ENCODE measurements at places on chromosomes 7 and 10.

DNA sequence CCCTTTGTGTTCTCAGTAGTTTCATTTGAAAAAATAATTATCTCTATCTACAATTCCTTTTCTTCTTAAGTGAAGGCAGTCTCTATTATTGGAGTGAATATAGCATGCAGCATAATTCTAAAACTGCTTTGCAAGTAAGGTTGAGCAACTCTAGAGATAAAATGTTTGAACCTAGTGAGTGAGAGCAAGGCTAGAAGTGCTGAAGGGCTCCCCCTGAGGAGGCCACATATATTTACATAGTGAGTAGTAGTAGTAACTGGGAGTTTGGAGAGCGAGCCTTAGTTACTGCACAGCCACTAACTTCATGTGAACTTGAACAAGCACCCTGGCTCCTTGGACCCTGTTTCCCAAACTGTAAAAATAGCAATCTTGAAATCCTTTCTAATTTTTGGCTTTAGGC lies 141.5 kb upstream of the DKK1 start:
- DNase-seq, result no peak

DNA sequence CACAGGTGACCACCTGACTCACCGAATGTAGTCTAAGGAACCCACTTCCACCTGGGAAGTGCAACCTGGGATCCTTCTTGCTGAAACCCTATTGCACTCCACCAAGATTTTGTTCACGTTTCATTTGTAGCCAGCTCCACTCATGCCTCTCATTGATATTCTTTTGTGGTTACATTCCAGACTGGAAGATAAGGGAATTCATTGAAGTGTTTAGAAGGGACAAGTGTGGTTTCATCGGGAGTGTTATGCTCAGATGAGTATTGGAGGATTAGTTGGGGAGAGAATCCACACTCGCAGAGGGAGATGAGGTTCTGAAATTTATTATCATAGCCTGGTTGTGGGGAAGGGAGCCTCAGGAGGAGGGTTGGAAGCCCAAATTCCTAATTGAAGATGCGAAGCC lies 320.4 kb downstream of the KCNMA1 start:
- no peak for DNase-seq

DNA sequence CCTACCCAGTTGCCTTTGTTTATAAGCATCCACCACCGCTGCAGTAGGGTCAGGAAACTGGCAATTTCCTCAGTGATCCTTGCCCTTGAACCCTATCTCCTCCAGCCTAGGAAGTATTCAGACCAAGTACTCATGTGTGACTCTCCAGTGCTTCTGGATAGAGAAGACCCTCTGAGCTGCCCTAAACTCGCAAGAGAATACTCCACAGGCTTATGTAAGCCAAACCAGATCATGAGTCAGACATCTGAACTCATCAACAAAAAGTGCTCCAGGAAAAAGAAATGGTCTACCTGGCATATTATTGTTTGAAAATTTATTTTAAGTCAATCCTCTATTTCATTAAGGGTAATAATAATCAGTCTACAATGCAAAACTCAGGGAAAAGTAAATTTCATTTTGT lies 101.3 kb downstream of the KAT6B start:
- no peak for DNase-seq

DNA sequence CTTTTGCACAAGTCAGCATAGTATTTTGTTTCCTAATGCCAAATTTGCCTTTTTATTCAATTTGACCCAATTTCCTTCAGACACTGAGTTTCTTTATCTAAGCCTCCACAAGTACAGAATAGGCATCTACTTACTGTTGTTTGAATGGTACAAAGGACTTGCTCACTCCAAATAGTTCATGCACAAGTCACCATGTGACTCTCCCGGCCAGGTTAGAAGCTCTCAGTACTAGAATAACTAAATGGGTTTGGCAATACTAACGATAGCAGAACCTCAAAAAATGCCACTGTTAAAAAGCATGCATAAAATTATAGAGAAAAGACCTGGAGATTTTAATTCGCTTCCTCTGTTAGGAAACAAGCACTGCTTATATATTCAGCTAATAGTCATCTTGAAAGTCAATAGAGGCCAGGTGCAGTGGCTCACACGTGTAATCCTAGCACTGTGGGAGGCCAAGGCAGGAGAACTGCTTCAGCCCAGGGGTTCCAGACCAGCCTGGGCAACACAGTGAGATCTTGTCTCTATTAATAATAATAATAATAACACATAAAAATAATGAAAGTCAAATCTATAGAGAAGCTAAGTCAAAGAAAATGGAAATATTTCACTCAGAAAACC lies 335.8 kb upstream of the MBL2 start:
- DNase-seq, result no peak

DNA sequence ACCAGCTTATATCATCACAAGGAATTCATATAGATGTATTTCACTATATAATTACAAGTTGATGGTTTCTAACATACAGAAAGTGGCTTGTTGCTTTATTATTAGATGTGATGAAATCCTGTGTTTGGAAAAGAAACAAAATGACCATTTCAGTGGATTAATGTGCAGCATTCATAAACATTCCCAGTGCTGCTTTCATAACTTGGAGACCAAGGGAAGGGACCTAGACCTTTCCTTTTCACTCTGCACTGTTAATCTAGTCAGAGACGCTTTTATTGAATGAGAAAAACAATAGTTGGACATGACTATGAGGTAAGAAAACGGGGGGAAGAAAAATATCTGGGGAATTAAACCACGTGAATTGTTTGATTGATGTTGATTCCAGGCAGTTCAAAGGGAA lies 160.0 kb downstream of the HDAC9 start:
- DNase-seq, result no peak

- no peak for DNase-seq
These were observed 2.0 kb downstream of the FXYD4 start for GRCh38 chr10:43373461-43373860.

- no peak for DNase-seq
These were observed 649.1 kb downstream of the TNS3 start for GRCh38 chr7:46932676-46933424.

GRCh38 chr10:66804962-66805361 lies 120.9 kb upstream of the LRRTM3 start:
- no peak for DNase-seq

DNA sequence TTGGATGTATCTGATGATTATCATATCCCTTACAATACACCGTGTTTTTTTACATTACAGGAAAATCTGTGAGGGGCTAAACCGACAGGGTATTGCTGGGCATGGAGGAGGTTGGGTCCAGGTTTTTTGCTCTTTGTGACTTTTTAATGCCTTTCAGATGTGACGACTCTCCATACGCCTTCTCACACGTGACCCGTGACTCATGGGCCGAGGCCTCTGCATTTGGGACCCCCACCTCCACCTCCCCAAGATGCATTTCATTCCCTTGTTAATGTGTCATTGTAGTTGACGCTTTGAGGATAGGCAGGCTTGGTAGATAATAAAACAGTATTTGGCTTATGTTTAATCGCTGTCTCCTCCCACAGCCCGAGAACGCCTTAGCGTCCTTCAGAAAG lies 95.3 kb downstream of the CUX1 start:
- DNase-seq, result no peak

DNA sequence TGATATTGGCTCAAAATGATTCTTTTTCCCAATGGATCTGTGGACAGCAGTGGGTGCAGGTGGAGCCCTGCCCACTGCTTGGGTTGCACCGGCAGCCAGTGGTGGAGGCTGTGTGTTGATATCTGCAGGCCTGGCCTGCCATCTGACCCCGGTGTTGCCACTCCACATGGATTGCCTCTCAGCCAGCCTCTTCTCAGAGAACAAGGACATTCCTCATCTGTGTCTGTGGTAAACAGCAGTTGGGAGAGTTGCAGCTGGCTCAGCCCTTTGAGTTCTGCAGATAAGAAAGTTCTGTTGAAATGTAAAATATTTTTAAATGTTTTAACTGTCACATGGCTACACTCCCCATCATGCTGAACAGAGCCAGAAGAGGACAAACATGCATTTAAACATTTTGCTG lies 374.9 kb upstream of the CELF2 start:
- no peak for DNase-seq

DNA sequence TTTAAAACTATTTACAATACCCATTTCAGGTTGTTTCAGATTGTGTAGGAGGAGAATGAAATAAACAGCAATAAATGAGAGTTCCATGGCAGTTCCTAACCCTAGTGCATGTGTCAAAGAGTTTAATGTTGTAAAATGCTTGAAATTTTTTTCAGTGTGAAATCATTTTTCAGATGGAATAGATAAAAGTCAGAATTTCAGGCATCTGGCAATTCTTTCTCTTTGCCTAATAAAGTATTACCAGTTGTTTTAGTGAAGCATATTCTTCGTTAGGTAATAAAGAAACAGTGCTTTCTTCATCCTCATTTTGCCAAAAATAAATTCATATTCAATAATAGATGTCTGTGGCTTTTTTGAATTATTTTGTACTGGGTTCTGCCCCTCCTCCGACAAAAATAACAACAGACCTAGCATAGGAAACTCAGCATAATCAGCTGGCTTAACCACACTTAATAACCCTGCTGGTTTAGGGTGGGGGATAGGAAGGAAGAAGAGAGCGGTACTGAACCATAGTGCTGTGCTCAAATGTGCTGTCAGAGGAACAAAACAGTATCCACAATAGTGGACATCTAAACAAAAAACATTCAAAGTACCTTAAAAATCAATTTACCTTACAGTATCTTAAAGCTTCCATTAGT lies 39.1 kb downstream of the MINDY3 start:
- DNase-seq, result no peak

DNA sequence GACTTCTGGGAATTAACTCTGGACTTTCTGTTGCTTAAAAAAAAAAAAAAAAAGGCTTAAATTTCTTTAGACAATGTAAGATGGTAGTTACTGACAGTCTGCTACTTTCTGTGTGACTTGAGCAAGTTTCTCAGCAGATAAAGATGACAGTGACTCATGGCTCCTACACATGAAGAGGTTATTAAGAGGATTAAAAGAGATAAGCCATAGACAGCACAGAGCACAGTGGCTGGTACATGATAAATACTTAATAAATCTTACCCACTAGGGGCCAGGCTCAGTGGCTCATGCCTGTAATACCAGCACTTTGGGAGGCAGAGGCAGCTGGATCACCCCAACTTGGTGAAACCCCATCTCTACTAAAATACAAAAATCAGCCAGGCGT lies 174.8 kb downstream of the JAZF1 start:
- no peak for DNase-seq

DNA sequence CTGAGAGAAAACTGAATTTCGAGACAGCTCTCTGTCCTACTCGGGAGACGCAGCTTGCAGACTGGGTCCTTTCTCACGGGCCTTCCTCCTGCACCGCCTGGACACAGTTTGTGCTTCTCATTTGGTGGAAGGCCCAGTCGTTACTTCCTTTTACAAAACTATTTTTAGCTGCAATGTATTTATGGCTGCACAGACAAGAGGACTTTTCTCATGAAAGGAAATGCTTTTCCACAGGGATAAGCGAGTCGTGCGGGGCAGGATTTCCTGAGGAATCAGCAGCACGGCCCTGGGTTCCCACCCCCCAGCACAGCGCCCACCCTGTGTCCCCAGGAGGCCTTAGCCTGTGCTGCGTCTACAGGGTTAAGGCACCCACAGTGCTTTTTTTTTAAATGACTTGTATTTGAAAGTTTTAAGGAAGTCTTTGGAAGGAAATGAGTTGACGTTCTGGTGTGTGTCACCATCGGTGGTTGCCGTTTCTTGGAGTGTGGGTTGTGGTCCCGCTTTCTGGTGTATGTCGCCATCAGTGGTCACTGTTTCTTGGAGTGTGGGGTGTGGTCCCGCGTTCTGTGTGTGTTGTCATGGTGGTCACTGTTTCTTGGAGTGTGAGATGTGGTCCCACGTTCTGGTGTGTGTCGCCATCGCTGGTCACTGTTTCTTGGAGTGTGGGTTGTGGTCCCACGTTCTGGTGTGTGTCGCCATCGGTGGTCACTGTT lies 50.9 kb downstream of the INPP5A start:
- no peak for DNase-seq

DNA sequence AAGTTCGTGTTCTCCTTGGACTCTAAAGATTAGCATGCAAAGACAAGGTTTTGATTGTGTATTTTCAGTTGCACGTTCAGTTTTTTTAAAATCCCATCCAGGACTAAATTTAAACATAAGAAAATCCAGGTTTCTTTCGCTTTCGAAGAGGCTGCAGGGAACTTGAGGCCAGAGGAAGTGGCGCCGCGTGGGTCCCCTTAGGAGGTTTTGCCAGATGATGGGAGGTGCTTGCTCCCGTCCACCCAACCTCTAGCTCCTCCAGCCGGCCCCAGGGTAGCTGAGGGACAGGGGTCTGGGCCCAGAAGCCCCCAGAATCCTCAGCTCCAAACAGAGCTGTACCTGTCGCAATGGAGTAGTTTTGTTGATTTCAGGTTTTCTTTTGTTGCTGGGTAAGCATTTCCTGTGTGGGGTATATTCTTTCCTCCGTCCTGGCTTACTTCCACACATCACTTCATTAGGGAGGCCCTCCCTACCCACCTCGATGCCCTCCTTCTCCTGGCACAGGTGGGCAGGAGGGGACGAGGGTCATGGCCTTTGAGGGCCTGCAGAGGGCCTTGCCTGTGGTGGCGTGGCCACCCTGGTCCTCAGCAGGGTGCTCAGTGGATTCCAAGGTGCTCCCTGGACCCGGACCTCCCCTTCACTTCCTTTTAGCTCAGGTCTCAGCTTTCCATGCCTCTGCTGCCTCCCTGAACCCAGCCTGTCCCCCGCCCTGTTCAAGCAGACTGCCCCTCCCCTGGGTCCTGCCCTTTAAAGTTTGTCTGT lies 32.6 kb downstream of the LHPP start:
- DNase-seq, result no peak

GRCh38 chr10:89458291-89458690 lies 43.9 kb downstream of the IFIT5 start:
- no peak for DNase-seq

DNA sequence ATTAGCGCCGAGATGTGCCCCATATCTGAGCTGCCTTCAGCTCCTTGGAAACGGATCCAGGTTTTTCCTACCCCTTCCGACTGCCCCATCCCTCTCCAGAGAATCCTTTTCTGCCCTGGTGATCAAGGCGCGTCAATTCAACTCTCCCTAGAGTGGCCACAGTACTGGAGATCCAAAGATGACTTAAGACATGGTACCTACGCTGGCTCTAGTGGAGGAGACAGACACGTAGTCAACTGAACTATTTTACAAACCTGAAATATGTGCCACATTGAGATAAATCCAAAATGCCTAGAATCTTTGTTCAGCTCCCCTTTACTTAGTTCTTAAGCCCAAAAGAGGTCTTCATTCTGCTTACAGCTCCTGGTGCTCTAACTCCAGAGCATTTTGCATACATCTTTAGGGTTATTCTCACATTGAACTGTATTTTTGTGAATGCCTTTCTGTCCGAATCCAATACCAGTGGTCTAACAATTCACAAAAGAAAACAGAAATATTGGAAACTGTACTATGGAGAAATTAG lies 444 bp upstream of the TNPO3 start:
- no peak for DNase-seq

DNA sequence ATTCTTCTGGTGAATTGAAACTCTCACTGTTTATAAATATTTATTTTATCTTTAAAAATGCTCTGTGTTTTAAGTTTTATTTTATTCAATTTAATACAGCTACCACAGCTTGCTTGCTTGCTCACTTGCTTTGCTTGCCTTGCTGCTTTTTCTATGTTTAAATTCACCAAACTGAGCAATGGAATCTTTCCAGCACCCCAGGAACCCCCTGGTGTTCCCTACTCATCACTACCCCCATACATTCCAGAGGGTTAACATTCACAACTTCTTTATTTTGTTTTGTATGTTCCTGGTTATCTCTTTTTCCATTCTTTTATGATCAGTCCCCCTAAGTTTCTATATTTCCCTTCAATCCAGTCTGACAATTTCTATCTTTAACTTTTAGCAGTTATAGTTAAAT lies 166.5 kb upstream of the COL1A2 start:
- DNase-seq, result no peak

- DNase-seq, result no peak
These were observed 52.2 kb upstream of the FXYD4 start for GRCh38 chr10:43318976-43319960.

- no peak for DNase-seq
These were observed 94.8 kb downstream of the NT5C2 start for GRCh38 chr10:103098240-103098639.
